ENCODE measurements at places on chromosomes 2 and 18.

- DNase-seq, result no peak
These were observed 260.9 kb upstream of the ATP5MC3 start for GRCh38 chr2:175442441-175442840.

DNA sequence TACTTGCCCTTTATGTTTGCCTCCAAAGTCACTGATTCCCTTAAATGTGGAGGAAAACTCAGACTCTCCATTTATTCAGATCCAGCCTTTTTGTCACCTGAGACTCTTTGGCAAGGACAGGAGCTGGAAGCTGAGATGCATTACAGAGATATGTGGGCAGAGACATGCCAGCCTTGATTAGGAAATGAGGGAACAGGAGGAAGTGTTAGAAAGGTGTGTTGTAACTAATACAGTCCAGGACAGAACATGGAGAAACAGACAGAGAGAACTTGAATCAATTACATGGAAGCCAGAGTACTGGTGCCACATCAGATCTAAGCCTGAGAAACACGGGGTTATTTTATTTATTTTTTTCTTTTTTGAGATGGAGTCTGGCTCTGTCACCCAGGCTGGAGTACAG lies 79.0 kb downstream of the SP100 start:
- DNase-seq, result no peak

DNA sequence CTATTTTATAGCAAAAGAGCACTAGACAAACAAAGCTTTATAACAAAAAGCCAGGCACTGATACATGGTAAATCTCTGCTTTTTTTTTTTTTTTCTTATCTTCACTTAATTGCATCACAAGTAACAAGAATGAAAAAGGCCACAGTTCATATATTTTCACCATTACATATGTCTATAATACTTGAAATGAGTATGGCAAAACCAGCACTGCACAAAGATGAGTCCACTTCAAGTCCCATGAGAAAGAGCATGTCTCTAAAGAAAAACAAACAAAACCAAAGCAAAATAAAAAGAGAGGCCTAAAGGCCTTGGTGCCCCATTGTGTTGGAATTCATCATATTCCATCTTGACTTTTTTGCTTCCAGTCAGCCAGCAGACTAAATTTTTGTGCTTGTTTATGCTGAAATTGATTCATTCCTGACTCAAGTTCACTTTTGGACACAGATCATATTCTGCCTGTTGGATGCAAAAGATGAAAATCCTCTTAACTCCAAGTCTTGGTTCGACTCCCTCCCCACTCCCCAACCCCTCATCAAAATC lies 264.9 kb upstream of the CCDC68 start:
- DNase-seq, result no peak

DNA sequence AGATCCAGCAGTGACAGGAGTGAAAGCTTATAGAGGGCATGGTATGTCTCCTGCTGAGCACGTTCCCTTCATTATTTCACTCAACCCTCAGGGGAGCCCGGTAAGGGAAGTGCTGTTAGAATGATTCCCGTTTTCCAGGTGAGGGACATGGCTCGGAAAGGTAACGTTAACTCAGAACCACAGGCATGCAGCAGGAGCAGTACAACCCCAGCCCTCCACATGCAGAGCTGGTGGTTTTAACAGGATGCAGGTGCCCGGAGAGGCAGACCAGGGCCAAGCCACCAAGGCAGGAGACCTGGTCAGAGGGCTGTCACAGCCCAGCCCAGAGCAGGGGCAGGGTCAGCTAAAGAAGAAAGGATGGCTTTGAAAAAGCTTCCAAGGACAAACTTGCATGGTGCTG lies 268.5 kb downstream of the SH3BP4 start:
- no peak for DNase-seq

DNA sequence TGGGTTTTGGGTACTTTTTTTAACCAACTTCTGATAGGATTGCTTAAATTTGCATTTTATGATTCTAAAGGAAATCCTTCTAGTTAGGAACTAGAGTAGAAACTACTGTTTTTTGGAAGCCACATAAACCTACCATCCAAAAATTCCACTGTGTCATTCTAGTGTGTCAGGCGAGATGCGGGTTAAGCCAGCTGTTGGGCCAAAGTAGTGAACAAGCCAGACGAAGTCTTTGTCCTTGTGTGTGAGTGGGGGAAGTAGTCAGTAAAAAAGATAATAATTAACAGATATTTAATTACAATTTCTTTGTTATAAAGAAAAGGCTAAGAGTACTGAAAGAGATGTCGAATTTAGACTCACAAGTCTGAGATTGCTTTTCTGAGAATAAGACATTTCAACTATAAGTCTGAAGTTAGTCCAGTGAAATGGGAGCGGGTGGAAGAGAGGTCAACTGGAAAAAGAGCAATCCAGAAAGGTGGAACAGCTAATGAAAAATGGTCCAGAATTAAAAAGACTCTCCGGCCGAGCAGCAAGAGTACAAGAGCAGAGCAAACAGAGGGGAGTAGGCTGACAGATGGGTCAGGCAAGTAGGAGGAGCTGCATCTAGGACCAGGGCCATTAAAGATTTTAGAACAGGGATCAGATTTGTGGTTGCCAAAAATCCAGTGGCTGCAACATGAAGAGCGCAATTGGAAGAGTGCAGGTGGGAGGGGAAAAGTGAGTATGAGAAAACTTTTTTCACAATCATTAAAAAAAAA lies 1.5 kb downstream of the EPB41L5 start:
- no peak for DNase-seq

DNA sequence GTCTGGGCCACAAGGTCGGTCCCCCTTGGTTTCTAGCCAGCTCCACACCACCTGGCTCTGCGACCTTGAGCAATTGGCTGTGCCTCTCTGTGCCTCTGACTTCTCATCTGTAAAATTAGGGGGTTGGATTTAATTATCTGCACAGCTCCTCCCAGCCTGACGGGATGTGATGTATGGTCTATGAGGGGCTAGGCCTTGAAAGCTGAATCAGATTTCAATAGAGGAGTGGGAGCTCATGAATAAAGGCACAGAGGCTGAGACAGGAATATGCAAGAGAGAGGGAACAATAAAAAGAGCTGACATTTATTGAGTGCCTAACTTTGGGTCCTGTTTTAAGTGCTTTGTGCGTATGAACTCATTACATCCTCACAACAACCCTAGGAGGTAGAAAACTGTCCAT lies 104.7 kb downstream of the ALK start:
- no peak for DNase-seq

DNA sequence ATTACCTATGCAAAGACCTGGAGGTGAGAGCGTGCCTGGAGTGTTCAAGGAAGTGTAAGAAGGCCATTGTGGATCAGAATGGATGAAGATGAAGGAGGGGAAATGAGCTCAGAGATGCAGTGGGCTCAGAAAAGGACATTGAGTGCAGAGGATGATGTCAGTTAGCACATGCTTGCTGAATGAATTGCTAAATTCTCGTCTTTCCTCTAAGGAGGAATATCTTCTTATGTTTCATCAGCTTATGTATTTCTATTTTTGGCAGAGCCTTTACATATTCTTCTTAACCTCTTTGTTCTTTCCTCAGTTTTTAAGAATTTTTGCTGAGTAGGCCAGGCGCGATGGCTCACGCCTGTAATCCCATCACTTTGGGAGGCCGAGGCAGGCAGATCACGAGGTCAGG lies 30.9 kb downstream of the FAM171B start:
- no peak for DNase-seq

DNA sequence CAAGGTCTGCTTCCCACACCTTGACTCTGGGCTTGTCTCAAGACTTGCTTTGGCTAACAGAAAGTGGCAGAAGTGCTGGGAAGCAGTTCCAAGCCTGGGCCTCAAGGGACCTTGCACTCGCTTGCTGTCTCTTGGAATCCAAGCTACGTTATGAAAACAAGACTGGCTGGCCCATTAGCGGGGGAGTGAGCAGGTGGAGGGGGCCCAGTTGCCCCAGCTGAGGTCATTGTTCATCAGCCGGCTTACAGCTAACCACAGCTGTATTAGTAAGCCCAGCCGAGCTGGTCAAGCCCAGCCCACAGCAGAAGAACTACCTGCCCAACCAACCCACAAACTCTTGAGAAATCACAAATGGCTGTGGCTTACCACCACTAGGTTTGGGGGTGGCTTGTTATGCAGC lies 63.1 kb downstream of the MARCO start:
- DNase-seq, result no peak

GRCh38 chr2:115574667-115575066 lies 1132.2 kb downstream of the DPP10 start:
- DNase-seq, result no peak

DNA sequence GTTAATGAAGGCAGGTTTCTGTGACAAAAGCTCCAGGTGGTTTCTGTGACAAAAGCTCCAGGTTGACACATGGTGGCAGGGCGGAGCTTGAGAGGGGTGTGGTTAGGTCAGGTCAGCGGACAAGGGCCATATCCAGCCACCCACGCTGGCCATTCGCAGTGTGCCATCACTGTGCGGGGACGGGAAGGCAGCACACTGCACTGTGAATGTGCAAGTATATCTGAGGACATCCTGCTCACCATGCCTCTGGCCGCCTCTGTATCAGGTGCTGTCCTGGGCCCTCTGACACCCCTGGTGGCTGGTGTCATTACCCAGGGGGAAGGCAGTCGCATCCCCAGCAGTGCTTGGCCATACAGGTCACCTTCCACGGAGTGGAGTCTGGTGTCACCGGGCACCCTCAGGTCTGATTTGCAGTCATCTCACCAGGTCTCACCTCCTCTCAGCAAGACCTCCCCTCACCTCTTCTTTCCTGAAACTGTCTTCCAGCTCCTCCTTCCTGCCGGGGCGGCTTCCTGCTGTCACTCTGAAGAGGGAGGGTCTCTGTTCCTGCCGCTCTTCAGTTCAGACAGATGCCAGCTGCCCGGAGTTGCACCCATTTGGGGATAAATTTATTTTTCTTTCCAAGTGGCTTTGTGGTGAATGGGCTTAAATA lies 34.9 kb downstream of the CTIF start:
- no peak for DNase-seq

DNA sequence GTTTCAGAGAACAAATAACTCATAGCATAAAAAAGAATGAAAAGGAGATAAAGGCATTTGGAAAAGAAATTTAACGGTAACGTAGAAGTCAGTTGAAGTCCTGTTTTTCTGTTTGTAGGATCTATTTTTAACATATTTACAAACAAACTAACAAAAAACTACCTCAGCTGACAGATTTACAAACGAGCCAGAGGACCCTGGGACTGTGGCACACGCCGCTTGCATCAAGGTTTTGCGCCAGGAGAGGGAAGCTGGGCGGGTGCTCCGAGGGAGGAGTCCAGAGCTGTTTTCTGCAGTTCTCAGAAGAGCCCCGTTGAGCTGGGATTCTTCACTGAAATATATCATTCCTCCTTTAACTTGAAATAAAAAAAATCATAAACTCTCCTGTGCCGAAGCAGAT lies 13.6 kb upstream of the TMEM18 start:
- DNase-seq, result no peak

DNA sequence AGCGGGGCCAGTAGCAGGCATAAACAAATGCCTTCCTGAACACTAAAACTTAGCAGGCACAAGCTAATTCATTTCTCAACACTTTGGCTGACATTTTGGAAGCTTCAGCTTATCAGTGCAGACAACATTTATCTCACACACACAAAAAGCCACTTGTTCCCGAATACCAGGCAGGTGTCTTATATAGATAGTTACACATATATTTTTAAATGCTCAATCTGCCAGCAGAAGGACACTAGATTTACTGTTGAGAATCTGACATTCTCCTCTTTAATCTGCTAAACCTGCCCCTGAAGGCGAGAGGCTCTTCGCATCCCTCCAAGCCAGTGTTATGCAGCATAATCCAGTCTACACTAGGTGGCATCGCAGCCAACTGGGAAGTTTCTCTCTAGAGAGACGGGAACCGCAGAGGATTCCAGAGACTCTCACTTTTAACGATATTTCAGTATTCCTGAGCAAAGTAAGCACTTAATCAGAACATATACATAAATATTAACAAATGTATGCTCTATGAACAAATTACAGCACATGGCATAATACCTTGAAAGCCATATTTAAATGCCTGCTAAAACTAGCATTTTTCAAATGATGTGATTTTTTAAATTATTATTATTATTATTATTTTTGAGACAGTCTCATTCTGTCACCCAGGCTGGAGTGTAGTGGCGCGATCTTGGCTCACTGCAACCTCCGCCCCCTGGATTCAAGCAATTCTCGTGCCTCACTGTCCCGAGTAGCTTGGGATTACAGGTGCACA lies 90.2 kb upstream of the SCG2 start:
- no peak for DNase-seq

DNA sequence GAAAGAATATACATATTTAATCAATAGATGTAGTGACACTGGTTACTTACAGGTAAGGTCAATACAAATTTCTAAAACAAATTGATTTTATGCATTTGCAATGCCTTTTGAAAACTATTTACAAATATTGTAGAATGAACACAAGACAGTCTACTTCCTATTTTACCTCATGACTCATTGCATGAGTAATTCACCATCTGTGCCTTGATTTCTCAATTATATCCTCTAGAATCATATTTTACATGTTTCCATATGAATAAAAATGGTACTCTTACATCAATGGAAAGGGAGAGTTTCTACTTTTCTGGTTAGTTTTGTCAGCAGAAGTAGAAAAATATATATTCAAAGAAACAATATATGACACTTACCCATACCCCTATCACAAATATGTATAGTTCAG lies 203.8 kb upstream of the CDH7 start:
- DNase-seq, result no peak

GRCh38 chr2:173272849-173273248 lies 81.8 kb upstream of the CDCA7 start:
- DNase-seq, result no peak

GRCh38 chr2:120480903-120481445 lies 135.0 kb downstream of the INHBB start:
- DNase-seq, result no peak

DNA sequence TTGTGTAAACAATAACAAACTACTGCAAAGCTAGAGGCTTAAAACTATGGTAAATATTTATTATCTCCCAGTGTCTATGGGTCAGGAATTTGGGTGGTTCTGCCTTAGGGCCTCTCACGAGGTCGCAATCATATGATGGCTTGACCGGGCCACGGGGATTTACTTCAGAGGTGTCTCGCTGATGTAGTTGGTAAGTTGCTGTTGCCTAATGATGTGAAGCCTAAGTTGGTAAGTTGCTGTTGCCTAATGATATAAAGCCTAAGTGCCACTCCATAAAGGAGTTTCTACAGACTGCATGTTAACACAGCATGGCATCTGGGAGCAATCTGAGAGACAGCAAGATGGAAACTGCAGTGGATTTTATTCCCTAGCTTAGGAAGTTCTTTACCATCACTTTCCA lies 35.8 kb downstream of the FMNL2 start:
- no peak for DNase-seq

DNA sequence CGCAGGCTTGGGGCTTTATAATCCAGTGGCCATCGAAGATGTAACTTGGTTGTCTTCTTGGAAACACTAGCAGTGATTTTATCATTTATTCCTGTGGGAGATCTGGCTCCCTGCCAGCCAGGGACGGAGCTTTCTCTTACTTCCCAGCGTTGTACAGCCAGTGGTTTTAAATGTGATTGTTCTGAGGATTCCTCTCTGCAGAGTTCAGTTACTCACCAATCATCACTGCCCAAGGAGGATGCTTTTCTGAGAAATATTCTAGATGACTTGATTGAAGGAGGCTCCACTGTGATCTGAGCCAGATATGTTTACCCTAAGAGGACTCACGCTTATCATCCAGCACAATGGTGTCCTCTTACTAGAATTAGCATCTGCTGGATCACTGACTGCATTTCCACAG lies 744.3 kb downstream of the RNF144A start:
- no peak for DNase-seq

Measured in stimulated activated CD4-positive, alpha-beta T cell treated with anti-CD3 and anti-CD28 coated beads, Interleukin-2, amount 100 ng/mL, for 48 hours (primary cell).